ENCODE measurements at places on chromosomes 2 and 18. TPM values are rescaled to one million over a fixed set of nuclear protein-coding genes. Genes with fewer than 3 reads are reported as not detected.

GRCh38 chr2:10597956-10598355 lies 91.8 kb downstream of the NOL10 start:
- DNase-seq = no peak

GRCh38 chr2:7233126-7233525 lies 315.9 kb downstream of the RNF144A start:
- DNase-seq = no peak

GRCh38 chr18:25392192-25392591 lies 40.2 kb upstream of the ZNF521 start:
- DNase-seq = no peak

Gene CIB4
- total RNA-seq = not detected

GRCh38 chr2:127191331-127192219 lies 28.5 kb downstream of the CYP27C1 start:
- peak; percentile 79 for DNase-seq

DNA sequence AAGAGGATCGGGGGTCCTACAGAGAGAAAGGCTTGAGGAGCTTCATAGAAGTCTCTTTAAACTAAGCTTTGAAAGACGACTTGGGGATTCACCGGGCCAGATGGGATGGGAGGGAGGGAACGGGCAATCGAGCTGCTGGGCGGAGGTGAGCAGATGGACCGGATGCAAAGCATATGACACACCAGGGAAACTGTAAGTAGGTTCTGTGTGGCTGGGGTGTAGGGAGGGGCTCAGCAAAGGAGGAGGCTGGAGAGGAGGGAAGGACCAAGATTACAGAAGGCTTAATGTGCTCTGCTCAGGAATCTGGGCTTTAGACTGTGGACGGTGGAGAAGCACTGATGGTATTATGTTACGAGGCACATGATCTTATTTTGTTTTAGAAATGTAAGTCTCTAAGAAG lies 131.5 kb downstream of the MAIP1 start:
- no peak for DNase-seq

DNA sequence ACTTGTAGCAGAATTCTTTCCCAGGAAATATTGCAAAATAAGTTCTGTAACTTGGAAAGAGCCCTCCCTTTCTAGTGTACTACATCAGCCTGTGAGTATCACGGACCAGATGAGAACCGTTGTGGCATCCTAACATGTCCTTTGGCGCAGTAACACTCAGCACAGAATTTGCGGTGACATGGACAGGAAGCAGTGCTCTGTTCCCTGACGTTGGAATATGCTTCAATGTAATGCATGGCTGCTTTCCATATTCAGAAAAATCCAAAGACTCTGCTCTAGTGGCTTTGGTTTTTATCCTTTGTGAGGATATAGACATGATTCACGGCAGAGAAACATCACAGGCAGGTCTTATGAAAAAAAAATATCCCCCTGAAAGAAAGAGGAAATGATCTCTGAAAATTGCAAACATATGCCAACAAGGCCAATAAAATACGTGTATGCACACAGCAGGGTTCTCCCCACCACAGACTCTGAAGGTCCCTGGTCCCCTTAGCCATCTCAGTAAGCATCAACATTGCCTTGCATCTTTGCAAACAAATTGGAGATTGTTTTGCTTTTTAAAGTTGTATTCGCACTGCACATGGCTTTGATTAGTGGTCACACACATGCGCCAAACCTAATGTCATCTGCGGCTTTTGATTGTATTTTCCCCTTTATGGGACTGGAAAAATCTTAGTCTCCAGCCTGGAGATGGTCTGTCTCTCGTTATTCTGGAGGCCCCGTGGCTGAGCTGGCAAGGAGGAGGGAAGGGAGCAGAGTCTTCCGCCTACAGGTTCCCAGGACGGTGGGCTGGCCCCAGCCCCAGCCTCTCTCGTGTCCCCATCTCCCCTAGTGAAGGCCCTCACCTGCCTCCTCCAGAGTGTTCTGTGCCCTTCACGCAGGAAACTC lies 122.9 kb downstream of the COPS8 start:
- DNase-seq = no peak

Gene IL36A
- total RNA-seq = not detected

GRCh38 chr18:39843546-39843945 lies 2111.5 kb upstream of the PIK3C3 start:
- DNase-seq = no peak

Gene RIT2
- not detected for total RNA-seq

DNA sequence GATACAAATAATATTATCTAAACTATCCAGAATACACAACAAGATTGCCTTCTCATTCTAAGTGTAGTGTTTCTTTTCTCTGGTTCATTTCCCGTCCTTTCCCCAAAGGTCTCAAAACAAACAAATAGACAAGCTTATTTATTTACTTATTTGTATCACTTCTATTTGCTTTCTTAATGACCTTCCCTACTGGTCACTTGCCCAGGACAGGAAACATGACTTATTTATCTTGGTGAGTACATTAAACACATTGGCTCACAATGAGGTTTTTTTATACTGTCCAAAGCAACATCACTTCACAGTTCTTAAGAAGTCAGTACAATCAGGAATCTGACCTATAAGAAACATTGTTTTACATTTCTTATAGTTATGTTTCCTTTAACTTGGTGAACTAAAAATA lies 123.3 kb upstream of the KYNU start:
- no peak for DNase-seq

DNA sequence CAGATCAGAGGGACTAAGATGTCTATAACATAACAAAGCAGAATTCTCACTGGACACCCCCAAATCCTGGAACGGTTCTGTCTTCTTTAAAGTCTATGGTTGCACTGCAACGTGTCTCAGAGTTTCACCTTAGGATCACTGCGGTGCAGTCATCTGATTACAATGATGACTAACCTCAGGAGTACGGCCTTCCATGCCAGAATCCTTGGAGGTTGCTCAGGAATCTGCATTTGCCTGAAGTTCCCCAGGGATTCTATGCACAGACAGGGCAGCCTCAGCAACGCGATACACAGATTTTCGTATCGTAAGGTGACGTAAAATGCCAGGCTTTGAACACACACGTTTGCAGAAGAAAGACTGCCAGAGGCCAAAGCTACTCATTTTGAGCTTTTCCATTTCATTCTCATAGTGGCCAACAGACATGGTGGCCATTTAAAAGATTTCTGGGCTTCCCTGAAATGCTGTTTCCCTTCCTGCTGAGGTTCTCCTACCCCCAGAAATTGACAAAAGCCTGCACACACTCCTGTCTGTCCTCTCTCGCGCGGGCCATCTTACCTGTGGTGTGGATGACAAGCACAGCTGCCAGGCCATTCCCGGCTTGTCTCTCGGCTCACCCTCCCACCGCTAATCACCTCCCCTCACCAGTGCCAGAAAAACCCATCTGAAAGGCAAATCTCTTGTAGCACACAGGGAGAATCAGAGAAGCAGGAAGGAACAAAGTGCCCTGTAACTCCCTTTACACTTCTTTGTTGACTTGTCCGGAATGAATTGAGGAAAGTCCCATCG lies 148.8 kb downstream of the ACKR3 start:
- DNase-seq = no peak

Gene SLC19A3
- 0.97 TPM for total RNA-seq

DNA sequence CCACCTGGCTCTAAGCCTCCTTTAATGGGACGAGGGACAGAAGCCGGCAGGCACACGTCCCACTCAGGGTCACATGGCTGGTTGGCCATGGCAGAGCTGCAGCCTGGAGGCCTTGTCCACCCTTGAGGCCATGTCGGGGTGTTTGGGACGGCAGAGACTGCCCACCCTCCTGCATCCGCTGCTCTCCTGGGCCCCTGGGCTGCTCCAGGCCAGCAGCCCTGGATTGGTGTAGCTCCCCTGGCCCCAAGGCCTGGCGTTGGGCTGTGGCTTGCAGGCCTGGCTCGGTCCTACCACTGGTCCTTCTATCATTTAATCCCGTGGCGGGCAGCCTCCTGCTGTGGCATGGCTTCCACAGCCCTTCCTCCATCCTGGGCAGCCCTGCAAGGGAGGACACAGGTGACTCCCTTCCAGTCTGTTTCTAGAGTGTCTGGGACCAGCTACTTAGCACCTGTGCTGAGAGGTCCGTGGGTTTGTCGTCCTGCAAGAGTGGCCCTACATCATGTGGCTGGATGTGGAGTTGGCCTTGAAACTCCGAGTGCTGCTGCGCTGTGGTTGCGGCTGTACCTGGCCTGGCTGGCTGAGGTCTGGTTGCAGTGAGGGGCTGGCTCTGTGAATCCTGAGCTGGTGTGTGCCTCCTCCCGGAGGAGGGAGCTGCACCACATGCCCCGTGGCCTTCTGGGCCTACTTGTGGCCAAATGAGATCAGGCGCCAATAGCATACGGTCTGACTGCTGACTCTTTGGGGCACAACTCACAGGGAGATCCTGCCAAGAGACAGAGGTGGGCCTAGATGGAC lies 67.3 kb downstream of the SH3RF3 start:
- DNase-seq = no peak

Gene POTEC
- total RNA-seq = not detected

- no peak for DNase-seq
Observed at GRCh38 chr2:195505701-195506100, 151.3 kb upstream of the SLC39A10 start.

- no peak for DNase-seq
Observed at GRCh38 chr2:12169721-12170120, 423.3 kb downstream of the LPIN1 start.

Gene SERPINB11
- not detected for total RNA-seq

GRCh38 chr2:18987592-18988073 lies 370.8 kb downstream of the OSR1 start:
- peak; percentile 94 for DNase-seq
